Stimulated activated CD8-positive, alpha-beta memory T cell treated with anti-CD3 and anti-CD28 coated beads, Interleukin-7, amount 100 ng/mL, for 24 hours (primary cell): ENCODE measurements at places on chromosomes 6 and 20.

- DNase-seq: no peak
Observed at GRCh38 chr6:33817489-33817888, 13.7 kb upstream of the MLN start.

DNA sequence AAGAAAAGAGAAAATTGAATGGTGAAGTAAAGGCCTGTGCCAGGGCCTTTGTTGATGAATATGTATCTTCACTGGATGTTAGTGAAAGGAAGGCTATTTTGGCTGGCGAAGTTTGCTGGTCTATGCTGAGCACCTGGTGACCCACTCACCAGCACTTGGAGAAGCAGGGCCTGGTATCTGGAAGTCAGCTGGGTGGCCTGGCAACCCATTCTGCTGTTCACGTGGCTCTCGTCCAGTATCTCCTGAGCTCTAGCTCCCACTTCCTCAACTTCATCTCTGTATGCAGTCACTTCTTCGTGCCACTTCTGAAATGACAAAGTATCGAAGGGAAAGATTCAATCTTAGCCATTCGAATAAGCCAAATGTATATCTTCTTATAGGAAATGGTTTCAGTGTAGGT lies 283.7 kb downstream of the SYNE1 start:
- DNase-seq: no peak

DNA sequence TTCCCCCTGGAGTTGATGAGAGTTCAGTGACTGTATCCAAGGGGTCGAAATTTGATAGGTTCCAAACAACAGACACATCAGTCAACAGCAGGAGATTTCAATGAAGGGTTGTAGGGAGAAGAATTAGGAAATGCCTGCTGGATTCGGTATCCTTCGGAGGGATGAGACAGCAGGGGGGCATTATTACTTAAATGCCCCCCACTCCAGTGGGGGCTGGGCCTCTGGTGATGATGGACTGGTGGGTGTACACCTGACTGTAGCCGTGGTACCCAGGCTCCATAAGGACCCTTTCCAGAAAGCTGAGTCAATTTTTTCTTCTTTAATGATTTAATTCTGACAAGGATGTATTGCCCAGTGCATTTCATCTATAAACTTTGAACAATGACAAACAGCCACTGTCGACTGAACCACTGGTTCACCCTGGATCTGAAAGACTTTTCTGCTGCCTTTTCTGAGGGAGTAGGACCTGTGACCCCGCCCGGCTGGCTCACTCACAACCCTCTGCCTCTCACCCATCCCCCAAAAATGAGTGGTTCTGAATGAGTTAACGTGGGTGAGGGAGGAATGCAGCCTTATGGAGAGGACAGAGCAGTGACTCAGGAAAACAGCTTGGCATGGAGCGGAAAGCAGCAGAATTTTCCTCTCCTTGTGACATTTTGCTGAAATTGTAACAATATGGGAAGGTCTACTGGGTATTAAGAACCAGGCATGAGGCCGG lies 41.0 kb downstream of the ZMYND8 start:
- no peak for DNase-seq

DNA sequence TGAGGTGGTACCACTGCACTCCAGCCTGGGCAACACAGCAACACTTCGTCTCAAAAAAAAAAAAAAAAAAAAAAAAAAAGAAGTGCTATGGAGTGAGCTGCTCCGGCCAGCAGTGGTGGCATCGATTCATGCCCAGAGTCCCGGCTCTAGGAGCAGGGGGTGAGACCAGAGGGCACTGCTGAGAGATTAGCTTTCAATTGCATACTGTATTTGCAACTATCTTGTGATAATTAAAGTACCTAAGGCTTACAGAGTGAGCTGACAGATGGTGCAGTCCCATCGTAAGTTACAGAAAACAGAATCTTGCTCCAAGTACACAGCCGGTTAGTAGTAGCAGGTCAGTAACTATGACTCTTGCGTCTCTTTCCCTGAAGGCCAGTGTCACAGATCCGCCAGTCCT lies 31.5 kb downstream of the TMEM14B start:
- no peak for DNase-seq

- DNase-seq: no peak
Observed at GRCh38 chr6:96468281-96468680, 53.3 kb upstream of the UFL1 start.

GRCh38 chr6:149900620-149901443 lies 2.9 kb upstream of the RAET1E start:
- no peak for DNase-seq

- DNase-seq: no peak
Observed at GRCh38 chr20:64112691-64113443, 5.5 kb upstream of the NPBWR2 start.

GRCh38 chr6:30974490-30975252 lies 8.8 kb upstream of the MUC21 start:
- DNase-seq: no peak

DNA sequence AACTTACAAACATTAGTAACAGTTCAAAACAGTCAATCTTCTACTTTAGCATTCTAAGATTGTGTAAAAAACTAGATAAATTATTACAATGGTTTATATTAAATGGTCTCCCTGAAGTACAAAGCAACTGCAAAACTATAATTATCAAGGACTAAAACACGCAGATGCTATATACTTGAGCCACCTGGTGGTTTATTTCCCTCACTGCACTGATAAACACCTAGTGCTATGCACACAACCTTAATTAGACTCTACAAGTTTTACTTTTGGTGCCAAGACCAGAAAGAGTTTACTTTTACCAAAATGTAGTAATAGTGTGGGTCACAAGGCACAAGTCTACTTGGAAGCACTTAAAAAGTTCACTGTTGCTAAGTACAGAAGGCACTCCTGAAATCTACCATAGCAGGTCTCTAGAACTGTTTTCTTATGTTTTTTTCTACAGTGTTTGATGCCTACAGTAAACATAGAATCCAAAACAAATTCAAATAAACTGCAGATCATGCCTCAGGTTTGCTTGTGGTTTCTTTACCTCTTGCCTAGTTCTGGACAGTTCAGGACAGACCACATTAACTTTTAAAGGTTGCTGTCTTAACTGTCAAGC lies 49.2 kb downstream of the GMDS start:
- no peak for DNase-seq

DNA sequence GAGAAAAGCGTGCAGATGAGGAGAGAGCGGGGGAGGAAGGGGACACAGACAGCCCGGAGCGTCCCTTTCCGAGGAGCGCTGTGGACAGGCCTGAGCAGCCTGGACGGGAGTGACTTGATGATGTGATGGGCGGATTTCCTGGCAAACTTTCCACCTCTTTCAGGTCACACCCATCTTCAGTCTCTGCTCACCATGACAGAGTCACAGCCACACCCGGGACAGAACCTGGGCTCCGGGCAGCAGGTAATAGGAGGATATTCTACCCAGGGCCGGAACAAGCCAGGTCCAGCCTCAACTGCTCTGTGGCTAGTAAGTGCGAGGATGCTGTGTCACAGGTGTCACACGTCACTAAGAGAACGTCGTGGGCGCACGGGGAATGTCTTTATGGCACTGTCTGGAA lies 84.3 kb downstream of the THBS2 start:
- no peak for DNase-seq

DNA sequence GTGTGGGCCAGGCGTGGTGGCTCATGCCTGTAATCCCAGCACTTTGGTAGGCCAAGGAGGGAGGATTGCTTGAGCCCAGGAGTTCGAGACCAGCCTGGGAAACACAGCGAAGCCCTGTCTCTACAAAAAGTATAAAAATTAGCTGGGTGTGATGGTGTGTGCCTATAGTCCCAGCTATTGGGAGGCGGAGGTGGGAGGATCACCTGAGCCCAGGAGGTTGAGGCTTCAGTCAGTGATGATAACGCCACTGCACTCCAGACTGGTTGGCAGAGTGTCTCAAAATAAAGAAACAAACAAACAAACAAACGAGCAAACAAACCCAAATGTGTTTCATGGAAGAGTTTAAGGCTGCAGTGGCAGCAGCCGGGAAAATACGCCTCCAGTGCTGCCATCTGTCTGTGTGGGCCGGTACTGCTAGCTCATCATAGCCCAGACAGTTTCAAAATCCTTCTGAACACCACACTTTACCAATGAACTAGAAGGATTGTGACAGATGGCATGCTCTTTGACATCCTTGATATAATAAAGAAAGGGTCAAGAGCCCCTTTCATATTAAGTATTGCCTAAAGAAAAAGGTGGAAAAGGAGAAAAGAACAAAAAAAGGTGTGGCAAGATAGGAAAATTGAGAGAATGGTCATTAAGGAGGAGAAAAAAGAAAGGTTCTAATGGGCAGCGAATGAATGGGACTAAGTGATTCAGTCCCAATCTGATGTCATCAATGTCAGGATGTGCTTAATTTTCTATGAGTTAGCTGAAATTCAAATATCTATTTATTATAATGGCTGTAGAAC lies 298.6 kb downstream of the SYNE1 start:
- DNase-seq: peak; percentile 40

- no peak for DNase-seq
Observed at GRCh38 chr20:22977047-22977785, 57.9 kb upstream of the SSTR4 start.

GRCh38 chr6:79984261-79984660 lies 20.2 kb upstream of the TTK start:
- DNase-seq: no peak

DNA sequence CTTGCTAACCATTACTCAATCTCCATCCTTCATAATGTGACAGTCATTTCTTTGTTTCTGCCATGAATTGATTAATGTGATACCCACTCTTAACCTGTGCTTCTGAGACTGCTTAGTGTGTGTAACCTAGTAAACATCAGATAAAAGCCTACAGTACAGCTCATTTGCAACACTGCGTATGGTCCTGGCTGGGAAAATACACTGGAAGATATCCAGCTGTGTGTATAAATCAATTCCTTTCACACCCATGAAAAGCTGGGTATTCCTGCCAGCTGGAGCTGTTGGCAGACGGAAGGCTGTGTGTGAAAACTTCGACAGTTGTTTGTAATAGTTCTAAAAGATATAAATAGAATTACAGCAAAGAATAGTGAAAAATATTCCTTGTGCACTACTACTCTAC lies 509.2 kb downstream of the FRK start:
- DNase-seq: no peak

DNA sequence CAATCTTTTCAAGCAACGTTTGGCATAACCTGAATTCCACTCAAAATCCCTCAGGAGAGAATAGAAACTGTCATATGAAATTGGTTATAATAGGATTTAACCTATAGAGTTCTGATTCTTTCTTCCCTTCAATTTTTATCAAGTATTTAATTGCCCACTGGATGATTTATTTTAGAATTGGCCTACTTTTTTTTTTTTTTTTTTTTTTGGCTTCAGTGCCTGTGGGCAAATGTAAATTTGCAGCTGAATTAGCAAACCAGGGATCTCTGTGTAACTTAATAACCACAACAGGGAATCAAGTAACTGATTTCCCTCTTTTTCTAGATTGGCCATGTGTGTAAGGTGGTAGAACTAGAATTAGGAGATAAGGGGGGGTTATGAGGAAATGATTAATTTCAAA lies 157.0 kb downstream of the SOX4 start:
- no peak for DNase-seq

GRCh38 chr6:157558049-157558448 lies 177.1 kb downstream of the ZDHHC14 start:
- no peak for DNase-seq

DNA sequence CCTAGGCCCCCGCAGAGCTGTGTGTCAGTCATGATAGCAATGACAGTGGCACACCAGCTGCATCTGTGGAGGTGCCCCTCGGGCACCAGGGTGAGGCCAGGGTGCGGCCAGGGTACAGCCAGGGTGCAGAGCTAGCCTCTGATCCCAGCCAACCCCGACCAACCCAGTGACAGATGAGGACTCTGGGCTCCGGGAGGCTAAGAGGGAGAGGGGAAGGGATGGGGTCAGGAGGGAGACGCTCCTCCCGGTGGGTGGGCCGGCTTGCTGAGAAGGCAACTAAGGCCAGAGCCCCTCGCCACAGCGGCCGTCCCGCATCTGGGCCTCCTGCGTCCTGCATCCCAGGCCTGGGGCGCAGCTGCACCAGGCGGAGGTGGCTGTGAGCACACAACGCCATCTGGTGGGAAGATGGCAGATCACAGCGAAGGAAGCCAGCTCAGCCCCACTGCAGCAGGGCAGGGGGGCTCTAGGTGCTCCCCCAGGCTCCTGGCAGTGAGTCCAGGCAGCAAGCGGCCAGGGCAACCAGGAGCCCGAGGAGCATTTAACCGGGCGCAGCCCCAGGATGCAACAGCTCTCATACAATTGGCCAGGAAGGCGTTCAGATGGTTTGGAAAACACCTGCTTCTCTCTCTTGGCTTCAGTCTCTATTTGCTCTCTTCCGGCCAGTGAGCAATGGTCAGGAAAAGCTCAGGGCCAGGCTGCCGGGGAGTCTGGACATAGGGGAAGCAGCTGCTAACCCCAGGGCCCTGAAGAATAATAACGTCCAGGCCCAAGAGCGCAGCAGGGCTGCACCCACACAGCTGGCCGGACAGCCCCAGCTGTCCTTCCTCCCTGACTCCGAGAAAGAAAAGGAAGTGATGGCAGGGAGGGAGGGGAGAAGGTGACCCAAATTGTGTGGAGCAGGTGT lies 169.4 kb downstream of the TAF4 start:
- DNase-seq: no peak

DNA sequence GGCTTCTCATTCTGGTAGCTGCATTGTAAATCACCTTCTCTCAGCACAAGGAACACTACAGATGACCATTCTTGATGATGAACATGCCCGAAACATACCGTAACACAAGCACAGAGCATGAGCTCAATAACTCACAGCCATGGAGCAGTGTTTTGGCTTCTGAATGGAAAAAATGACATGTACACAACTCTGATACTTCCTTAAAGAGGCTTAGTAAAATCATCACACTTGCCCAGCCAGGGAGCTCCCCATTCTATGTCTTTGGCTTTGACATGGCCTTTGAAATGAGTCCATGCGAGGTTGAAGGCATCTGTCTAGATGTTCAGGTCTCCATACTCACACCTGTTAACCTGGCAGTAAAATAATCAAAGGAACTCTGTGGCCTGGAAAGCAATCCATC lies 87.6 kb downstream of the MYB start:
- no peak for DNase-seq

- no peak for DNase-seq
Observed at GRCh38 chr6:33466075-33466735, 11.8 kb downstream of the ZBTB9 start.

DNA sequence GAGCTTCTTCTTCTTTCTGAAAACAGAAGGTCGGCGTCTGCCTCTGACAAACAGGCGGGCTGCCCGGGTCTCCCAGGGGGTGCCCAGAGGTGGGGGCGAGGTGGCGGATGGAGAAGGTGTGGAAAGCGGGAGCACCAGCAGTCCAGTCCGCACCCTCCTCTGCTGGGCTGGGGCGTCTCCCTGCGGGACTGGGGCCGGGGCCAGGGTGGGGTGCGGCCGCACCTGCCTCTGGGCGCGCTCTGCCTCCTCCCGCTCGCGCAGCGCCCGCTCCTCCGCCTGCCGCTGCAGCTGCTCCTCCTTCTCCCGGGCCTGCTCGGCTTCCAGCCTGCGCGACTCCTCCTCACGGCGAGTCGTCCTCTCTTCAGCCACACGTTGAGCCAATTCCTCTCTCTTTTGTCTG lies 71.1 kb upstream of the BCLAF1 start:
- DNase-seq: no peak

- DNase-seq: no peak
Observed at GRCh38 chr6:10624836-10625235, 69.6 kb downstream of the C6orf52 start.

DNA sequence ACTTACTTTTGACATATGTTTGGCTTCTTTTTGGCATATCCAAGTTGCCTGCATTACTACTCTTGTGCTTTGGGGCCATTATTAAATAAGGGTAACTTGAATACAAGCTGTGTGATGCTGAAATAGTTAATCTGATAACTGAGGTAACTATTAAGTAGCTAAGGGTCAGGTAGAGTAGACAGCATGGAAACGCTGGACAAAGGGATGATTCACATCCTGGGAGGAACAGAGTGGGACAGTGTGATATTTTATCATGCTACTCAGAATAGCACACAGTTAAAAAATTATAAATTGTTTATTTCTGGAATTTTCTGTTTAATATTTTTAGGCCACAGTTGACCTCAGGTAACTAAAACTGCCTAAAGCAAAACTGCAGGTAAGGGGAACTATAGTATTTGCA lies 483.9 kb downstream of the RFPL4B start:
- DNase-seq: no peak
